ENCODE measurements at places on chromosomes 12 and 14.

DNA sequence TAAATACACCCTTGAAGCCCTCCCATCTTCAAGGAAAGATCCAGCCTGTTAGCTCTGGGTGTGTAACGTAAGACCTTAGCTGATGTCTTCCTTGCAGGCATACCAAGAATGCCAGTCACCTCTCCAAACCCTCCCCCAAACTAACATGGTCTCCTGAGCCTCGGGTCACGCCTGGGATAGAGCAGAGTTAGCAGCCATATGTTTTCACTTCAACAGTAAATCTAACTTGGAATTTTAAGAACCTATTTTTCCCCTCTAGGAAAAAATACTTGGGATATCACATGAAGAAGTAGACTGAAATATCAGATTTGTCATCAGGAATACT, 27.9 kb downstream of the BCL2L14 start:
- DNase-seq: no peak

- no peak for DNase-seq
These were observed 6.5 kb downstream of the PPP1R3E start for GRCh38 chr14:23296012-23296777.

- no peak for DNase-seq
These were observed 31.7 kb downstream of the TNFAIP2 start for GRCh38 chr14:103155010-103155409.

DNA sequence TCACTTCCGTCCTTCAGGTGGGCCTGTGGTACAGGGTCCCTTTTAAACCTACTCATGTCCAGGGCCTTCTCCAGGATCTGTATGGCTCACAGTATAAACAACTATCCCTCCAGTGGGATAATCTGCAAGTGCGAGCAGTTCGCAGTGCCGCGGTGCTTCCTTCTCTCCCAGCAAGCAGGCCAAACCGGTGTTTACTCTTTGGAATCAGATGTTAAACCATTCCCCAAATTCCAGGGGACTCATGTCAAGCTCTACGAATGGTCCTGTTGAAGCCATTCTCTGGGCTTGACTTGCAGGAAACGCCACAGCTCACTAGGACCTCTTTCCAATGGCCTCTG, 59.6 kb downstream of the OR11H12 start:
- no peak for DNase-seq

- no peak for DNase-seq
These were observed 96.8 kb upstream of the PKP2 start for GRCh38 chr12:32993404-32993803.

DNA sequence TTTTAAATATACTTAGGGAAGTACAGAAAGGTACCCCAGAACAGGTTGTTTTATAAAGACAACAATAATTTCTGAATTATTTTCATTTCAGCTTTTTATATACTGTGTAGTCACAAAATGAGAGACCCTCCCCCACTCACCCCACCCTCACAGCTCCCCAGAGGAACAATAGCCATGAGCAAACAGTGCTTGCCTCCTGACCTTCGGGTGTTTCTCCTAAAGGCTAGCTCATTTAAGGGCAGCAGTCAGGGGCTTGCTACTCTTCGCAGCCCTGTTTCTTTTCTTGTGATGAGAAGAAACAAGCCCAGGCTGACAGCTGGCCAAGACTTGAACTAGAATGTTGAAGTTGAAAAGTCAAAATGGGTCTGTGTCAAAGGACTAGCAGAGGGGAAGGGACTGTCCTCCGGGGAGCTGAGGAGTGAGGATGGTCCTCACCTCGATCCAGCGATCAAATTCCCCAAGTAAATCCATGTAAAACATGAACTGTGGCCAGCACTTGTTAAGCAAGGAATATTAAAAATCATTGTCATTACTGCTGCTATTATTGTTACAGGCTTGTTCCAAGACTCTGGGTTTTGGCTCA, 133.8 kb upstream of the ARHGAP5 start:
- DNase-seq: no peak

Data from fibroblast of pulmonary artery (primary cell).